ENCODE measurements at places on chromosomes 16 and 17.

DNA sequence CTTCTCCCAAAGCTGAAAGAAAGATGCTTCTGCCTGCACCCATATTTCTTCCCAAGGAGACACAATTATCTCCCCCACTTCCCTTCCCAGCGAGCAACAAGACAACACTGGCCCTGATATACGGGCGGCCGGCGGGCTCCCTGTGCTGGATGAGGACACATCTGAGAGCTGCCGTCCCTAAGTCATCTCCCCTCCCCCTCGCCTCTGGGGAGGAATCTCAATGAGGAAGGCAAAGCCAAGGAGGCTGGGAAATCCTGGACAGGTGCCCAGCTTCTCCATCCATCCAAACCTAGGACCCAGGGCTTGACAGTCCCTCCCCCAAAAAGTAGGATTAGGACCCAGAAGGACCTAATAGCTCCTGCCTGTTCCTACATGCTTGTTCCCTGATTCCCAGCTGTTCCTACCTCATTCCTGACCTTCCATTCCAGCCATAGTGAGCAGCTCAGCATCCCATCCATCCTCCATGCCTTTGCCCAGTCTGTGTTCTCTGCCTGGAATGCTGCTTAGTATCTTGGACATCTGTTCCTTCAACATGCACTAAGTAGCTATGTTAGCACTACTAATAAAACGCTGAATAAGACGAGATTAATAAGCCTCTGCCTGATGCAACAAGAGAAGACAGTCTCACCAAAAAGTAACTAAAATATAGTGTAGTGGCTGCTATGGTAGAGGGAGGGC, 167.9 kb downstream of the CCT6B start:
- DNase-seq, result no peak

DNA sequence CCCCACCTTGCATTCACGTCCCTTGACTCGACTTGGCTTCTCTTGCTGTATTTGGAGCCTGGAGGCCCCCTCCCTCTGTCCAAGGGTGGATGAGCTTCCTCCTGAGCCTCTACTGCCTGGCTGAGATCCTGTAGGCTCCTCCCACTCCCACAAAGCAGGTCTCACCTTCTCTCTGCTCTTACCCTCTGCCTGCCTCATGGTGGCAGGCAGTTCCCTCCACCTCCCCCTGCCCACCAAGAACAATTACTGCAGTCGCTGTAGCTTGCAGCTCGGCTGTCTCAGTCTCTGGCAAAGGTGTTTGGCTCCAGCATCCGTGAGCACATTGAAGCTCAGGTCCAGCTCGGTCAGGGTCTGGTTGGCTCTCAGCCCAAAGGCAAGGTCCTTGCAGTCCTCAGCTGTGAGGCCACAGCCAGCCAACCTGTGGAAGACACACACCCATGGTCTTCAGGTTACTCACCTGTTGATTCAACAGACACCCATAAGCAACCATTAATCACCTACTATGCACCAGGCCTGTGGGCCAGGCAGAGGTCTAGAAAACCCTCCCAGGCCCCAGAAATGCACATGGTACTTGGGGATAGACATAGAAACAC, 42.6 kb downstream of the NLRP1 start:
- no peak for DNase-seq

- no peak for DNase-seq
These were observed 319.2 kb downstream of the PHKB start for GRCh38 chr16:47780213-47780875.

GRCh38 chr17:49156256-49156655, 23.7 kb downstream of the B4GALNT2 start:
- no peak for DNase-seq

- no peak for DNase-seq
These were observed 135.6 kb downstream of the BANP start for GRCh38 chr16:88086571-88087516.

GRCh38 chr16:52386694-52387093, 160.2 kb downstream of the TOX3 start:
- DNase-seq, result no peak

DNA sequence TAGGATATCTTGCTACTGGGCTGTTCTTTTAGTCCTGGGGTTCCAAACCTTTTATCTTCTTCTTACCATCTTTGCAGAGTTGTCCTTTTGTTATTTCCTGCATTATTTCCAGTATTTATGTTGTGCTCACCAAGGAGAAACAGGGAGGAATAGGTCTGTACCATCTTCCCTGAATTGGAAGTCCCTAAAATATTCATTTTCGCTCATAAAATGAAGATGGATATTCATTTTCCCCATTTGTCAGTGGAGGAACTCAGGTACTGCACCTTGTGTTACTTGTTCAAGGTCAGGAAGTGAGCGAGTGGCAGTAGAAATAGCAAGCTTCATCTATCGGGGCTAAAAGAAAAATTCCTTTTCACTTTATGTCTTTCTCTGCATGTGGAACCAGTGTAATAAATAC, 989.7 kb downstream of the CDH11 start:
- DNase-seq, result no peak

GRCh38 chr17:79547586-79547985, 63.3 kb downstream of the RBFOX3 start:
- DNase-seq, result no peak

- no peak for DNase-seq
These were observed 22.3 kb downstream of the CAPNS2 start for GRCh38 chr16:55588799-55589198.

GRCh38 chr16:56793492-56793891, 63.6 kb downstream of the NUP93 start:
- no peak for DNase-seq

DNA sequence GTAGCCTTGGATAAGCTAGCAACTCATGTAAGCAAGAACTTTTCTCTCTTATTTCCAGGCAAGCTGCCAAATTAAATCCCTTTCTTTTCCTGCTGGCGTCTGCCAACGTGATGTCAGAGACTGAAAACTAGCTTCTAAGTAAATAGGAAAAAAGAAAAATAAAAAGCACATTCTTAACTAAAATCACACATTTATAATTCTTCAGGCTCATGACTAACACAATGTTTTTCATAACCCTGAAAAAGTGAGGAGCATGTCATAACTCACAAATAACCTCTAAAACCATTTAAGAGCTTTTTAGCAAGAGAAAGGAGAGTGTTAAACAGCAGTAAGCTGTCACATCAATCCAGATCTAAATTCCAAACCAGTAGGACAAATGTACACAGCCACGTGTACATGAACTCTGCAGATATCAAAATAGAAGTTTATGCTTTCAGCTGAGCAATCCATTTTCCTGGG, 110.0 kb downstream of the N4BP1 start:
- DNase-seq, result no peak

DNA sequence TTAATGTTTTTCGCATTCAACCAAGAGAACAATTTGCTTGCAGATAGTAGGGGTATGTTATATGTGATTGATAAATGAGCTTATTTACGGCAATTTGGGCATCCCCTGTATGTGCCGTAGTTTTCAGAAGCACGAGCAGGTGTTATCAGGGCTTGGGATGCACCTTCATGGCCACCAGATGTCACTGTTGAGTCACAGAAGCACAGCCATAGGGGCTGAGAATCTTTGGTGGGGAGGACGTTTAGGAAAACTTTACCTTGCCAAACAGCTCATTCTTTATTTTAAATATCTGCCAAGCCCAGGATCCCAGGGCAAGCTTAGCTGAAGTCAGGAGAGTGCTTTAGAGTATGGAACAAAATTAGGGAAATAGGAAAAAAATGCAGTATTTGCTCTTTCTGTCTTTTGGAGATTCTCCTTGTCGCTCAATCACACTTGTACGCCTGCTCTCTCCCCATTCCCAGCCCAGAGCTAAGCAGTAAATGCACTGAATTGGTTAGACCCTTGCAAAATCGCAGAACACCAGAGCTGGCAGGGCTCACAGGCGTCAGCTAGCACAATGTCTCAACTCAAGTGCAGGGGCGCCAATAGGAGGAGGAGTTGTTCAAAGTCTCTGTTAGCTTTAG, 93.6 kb upstream of the MPHOSPH6 start:
- DNase-seq, result peak; percentile 57

- DNase-seq, result no peak
These were observed 13.9 kb downstream of the C16orf96 start for GRCh38 chr16:4570086-4570485.

GRCh38 chr16:84718-85406, 6.8 kb downstream of the MPG start:
- no peak for DNase-seq

DNA sequence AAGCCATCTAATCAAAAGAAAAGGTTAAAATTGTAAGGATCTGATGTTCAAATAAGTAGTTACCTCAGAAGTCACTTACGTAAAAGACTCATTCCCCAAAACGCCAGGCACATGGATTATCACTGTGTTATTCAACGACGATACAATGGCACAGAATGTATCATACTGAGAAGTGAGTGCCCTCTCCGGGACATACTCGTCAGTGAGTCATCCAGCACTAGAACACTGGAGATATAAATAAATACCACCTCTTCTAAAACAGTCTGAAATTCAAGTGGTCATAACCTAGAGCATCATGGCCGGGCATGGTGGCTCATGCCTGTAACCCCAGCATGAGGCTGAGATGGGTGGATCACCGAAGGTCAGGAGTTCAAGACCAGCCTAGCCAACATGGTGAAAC, 24.9 kb downstream of the USP31 start:
- DNase-seq, result no peak

DNA sequence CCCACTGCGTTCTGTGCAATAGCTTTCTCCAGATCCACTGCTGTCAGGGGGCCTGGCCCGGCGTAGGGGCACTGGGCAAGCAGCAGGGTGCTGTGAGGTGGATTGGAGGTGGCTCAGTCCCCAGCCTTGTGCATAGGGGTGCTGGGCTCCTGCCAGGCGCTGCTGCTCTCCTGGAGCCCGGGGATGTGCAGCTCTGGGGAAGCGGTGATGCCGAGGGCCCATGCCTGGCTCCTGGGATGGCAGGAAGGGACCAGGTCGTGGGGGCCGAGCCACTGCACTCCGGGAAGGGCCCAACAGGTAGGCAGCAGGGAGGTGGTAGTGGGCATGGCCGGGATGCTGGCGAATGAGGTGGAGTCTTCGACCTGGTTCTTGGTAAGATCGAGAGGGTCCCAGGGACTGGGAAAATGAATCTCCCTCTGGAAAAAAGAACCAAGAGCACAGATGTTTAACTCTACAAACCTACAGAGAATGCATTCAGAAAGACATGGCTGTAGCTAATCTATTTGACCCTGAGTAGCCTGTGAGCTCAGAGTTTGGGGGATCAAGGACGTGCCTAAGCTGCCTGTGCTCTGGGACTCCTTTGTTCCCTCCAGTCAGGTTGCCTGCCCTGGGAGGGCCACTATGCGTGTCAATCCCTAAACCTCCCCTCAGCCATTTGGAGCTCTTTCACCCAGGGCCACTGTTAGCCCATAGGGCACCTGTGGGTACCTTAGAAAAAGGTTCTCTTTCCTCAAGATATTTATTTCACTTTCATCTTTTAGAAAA, 6.6 kb upstream of the SUPT4H1 start:
- no peak for DNase-seq

DNA sequence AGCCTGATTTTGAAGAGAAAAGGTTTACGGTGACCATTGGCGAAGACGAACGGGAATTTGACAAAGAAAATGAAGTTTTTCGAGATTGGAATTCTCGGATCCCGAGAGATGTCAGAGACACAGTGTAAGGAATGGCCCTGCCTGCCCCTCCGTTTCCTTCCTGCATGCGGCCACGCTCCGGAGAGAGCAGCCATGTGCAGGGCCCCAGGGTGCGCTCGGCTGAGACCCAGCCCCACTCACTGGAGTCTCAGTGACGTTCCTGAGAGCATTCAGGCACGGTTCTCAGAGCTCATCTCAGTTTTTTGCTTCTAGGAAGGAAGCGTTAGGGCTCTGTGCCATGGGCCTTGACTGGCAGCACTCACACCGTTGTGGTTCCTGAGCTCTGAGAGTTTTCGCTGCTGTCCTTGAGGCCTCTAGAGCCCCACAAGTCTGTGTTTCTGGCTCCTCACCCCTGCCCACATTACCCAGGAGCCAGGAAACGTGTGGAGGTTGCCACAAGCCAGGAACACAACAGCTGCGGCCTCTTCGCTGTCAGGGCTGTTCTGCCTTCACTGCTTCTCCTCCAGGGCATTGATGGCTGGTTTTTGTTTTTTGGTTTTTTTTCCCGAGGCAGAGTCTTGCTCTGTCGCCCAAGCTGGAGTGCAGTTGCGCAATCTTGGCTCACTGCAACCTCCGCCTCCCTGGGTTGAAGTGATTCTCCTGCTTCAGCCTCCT, 29.8 kb downstream of the ZC3H18 start:
- no peak for DNase-seq

DNA sequence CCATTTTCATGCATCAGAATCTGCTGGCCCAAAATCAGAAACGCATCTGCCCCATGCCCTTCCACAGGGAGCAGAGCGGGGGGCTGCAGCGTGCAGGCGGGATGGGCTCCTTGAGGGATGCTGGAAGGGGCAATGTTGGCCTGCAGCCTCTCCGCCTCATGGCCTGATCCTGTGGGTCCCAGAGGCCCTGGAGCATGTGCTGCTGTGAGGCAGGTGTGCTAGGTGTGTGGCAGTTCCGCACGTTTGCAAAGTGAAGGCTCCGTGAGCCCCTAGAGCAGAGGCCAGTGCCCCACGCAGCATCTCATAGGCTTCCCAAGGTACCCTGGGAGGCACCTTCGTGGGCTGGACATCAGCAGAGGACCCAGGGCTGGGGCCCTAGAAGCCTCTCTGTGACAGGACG, 36.4 kb upstream of the CDH15 start:
- DNase-seq, result no peak

GRCh38 chr17:68870976-68871375, 84.2 kb downstream of the ABCA8 start:
- no peak for DNase-seq

- no peak for DNase-seq
These were observed 323 bp downstream of the ST3GAL2 start for GRCh38 chr16:70438585-70438968.

- DNase-seq, result no peak
These were observed 17.5 kb downstream of the TTYH2 start for GRCh38 chr17:74230896-74231295.

- DNase-seq, result no peak
These were observed 590.1 kb downstream of the WWOX start for GRCh38 chr16:78689536-78689935.

GRCh38 chr16:28212532-28212873, 738 bp upstream of the XPO6 start:
- no peak for DNase-seq

DNA sequence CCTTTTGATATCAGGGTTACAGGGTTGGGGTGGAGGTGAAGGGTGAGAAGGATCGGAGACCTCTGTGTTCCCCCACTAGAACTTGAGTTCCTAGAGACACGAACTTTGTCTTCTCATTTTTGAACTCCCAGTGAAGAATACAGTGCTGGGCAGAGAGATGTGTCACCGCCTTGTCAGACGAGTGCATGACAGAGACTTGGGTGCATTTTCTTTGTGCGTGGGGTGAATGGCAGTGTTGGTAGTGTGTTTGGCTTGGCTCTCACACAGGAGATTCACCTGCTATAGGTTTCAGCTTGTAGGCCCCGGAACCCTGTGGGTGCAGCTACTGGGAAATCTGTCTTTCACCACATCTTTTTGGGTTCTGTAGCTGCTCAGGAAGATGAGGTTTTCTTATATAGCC, 40.0 kb upstream of the CCR7 start:
- DNase-seq, result peak; percentile 80

Data from CD8-positive, alpha-beta memory T cell (primary cell).